Mesenchymal stem cell (in vitro differentiated cells and primary cell): ENCODE measurements at places on chromosomes 7 and 10.

DNA sequence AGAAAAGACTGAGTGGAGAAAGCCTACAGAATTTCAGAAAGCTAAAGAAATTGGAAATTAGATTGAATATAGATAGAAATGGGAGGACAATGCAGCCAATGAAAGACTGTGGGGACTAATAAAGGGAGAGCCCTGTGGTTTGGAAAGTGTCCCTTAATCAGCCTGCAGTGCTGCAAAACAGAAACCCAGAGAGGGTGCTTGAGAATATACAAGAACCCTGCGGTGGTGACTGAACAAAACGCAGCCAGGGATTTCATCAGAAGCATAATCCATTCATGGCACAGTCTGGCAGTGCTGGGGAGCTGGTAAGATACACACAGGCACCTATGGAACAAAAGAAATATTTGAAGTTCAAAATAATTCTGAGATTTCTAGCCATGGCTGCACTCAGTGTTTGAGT, 19.1 kb downstream of the CEP41 start:
- peak; percentile 77 for DNase-seq

GRCh38 chr10:122113945-122114747, 125.2 kb downstream of the TACC2 start:
- DNase-seq, result peak; percentile 57

DNA sequence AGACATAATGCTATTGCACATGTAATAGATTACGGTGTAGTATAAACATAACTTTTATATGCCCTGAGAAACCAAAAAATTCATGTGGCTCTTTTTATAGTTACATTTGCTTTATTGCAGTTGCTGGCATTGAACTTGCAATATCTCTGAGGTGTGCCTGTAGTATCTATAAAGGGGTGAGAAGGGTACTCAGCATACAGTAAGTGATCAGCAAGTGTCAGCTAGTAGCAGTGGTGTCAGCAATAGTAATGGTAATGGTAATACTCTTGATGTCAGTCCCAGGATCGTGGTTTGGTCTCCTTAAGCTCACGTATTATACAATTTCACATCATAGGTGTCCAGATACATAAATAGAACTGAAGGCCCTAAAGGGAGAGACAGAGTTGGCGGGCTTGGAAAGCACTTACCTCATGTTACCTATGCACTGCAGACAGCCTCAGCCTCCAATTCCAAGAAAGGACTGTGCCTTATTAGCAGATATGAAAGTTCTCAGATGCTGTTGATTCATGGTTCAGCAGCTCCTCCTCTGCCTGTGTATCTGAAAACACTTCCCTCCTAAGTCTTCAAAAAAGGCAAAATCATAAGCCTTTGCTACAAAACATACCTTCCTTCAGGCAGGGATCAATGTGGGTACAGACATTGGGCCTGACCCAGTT, 6.6 kb upstream of the GIMAP7 start:
- DNase-seq, result no peak

- DNase-seq, result peak; percentile 35
These were observed at the start of gene SPOCK2 for GRCh38 chr10:72087969-72088888. TSS of gene SPOCK2 (minus strand) at chr10:72088551. CDS start at chr10:72088328, 223 bp downstream.

GRCh38 chr7:129122751-129123509, 21.6 kb upstream of the TSPAN33 start:
- peak; percentile 61 for DNase-seq

GRCh38 chr7:28697913-28698563, 260.1 kb downstream of the TRIL start:
- DNase-seq, result no peak

DNA sequence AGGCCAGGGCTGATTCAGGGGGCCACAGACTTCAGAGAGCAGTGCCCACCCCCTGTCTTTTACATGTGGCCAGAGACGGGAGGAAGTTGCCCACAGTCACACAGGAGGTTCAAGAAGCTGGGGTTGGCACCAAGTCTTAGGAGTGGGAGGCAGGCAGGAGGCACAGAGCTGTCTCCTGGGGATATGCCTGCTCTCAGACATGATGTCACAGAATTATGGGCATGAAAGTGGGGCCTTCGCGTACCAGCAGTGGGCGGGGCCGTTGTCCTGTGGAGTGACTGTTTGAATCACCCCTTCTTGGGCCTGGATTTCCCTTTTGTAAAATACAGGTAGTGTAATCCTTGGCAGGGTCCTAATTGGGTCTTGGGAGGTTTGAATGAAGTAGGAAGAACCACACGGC, 81.2 kb upstream of the PPIF start:
- no peak for DNase-seq
